Foreskin fibroblast (primary cell): ENCODE measurements at places on chromosomes 16 and 17.

DNA sequence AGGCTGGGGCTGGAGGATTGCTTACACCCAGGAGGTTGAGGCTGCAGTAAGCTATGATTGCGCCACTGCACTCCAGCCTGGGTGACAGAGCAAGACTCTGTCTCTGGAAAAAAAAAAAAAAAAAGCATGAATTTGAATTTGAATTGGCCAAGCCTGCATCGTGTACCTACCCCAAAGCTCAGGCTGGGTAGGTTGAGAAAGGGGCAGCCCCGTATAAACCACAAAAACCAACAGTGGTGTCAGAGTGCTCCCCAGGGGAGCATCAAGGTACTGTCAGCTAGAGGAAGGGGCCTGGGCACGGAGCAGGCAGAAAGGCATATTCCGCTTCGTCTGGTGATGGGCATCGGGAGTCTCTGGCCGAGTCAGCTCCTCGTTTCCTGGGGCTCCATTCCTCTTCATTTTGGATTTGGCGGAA, 40.9 kb downstream of the RAP1GAP2 start:
- DNase-seq = no peak

DNA sequence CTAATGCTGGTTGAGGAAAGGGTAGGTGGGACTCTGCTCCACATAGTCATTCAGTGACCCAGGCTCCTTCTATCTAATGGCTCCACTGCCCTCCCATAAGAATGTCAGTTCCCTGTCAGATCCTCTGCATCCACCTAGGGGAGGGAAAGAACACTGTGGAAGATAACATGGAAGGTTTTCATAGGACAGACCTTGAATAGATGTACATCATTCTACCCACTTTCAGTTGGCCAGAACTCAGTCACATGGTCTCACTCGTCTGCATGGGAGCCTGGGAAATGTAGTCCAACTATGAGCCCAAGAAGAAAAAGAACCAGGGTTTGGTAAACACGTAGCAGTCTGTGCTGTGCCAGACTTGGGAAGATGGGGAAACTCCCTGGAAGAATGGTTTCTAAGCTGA, 27.1 kb upstream of the SCNN1B start:
- no peak for DNase-seq

DNA sequence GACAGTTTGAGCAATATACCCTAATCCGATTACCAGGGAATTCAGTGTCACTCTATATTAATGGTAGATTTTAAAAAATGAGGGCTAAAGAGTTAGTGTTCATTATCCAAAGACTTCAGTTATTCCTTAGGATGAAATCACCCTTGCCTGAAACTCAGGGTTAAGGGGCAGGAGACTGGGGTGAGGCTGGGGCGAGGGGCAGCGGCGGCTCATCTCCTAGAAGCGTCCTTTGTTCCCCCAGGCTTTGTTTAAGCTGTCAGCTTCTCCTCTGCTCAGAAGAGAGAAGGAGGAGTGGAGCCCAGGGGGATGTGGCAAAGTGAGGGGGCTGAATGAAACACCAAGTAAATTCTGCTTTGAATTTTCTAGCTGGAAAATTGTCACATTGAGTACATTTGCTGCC, 117.7 kb upstream of the ELAC2 start:
- DNase-seq = no peak

GRCh38 chr16:67562526-67562917, at the start of gene CTCF:
Gene CTCF, plus strand, starts transcription at chr16:67562526. Its CDS starts 48,307 bp downstream, at chr16:67610833.
- peak; percentile 84 for DNase-seq

DNA sequence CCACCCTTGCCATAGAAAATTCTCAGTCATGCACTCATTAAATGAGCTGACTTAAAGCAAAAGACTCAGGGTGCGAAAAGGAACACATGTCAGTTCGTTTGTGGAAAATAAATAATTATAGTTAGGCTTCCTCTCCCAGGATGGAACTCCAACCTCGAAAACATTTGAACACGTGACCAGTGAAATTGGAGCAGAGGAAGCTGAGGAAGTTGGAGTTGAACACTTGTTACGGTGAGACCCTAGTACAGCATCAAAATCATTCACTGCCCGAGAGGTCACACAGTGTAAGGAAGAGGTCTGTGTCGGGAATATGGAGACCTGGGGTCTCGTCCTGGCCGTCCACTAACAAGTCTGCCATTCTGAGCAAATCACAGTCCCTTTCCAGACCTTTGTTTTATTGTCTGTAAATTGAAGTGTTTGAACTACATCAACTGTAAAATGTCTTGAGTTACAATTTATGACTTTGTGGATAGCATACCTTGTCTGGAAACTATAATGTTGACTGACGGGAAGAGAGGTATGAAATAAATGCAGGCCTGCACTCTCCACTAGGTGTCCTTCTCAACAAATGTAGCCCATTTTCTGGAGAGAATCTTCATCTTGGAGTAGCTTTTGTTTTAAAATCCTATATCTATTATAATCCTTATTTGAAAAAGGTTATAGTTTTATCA, 7.7 kb downstream of the PSMD7 start:
- DNase-seq = peak; percentile 41

DNA sequence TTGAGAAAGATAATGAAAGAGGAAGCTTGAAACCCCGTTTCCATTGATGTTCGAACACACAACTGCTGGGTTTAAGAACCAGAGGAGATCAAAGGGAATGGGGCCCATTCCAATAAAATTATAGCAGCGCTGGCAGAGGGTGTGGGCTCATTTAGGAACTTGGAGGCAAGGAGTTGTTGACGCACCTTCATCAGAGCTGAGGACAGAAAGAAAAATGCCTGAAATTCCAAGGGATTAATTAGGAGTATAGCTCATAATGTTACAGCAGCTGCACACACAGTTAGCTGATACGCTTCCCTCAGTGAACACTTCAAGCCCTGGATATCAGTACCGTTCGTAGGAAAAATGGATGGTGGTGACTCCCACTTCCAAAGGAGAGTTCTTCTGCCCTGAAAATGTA, 127.2 kb downstream of the AXIN2 start:
- no peak for DNase-seq
